HCT116 (cell line): ENCODE measurements at places on chromosomes 5 and 9. TPM values are rescaled to one million over a fixed set of nuclear protein-coding genes. Genes with fewer than 3 reads are reported as not detected.

- DNase-seq = no peak
These were observed 244.7 kb upstream of the GRAMD2B start for GRCh38 chr5:126178521-126178920.

SHOC1 gene
- 1.1 TPM for total RNA-seq

DNA sequence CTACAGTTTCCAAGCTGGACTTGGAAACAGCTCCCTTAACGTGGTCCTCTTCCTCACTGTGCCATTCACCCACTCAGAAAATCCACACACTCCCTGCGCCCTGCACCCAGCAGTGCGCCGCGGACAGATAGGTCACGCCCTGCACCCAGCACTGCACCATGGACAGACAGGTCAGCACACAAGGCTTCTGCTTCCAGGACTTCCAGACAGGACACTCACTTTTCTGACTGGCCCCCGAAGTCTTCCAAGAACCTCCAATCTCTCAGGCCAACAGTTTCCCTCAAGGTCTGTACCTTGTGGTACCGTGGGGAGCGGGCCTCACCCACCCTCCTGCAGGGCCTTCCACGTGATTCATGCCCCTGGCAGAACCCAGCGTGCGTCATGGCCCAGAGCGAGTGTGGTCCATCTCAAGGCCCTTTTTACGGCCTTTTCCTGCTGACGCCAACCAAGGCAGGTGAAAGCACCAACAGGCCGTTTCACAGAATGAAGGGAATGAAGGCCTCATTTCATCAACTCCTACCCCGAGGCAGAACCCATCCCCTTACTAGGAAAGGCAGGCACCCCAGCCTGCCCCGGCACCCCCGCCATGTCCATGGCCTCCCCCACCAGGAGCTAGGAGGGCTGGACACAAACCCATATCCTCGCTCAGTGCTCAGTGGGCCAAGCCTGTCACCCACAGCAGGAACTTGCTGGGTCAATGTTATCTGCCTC, 17.3 kb downstream of the VAV2 start:
- no peak for DNase-seq

- DNase-seq = no peak
These were observed 25.0 kb downstream of the STOM start for GRCh38 chr9:121345070-121345469.

GRCh38 chr9:35734096-35734495, 1.6 kb downstream of the CREB3 start:
- DNase-seq = no peak

DNA sequence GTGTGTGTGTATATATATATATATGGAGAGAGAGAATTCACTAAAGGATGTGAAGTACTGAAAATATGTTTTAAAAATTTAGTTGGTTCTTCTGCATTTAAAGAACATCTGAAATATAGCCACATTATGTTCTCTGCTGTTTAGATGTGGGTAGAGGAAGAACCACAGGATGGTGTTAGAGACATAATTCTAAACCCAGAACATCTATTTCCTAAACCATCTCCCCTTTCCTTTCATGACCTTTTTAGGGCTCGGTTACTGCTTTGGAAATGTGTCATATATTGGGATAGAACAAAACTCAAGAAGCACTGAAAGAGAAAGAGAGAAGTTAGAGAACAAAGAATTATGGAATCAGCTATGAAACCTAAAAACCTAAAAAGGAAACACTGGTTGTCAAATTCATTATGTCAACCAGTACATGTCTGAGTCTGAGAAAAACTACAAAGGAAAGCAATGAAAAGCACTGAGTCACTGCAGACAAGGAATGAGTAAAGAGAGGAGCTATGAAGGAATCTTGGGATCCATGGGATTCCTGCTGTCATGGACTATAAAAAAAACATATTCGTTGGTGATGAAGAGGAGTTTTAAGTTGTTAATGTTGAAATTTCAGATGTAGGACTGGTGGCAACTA, 28.4 kb downstream of the SLC12A2 start:
- no peak for DNase-seq

DNA sequence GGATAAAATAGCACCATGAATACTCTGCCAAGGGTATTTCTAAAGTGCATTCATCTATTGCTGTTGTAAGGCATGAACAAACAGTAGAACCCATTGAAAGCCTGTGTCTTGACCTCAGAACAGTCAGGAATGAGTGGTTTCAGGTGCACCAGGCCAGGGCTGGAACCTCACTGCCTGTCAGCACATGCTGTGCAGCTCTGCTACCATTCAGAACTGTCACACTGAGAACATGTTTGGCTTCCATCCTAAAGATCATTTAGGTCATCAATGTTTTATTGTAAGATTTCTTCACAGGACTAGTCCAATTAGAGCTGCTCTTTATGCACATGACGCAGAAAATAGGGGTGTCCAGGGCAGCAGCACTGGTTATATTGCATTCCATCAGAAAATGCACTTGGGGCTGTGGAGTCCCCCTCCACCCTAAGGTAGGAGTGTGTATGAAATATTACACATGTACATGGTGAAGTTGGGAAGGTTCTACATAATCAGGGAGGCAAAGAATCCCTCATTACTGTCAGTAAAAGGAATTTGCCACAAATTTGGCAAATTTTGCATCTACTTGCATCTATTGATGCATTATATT, 408.0 kb downstream of the CTNND2 start:
- no peak for DNase-seq

GRCh38 chr5:28750251-28750650, 1711.9 kb upstream of the CDH9 start:
- DNase-seq = no peak

SV2C gene
- not detected for total RNA-seq
